ENCODE measurements at places on chromosomes 12 and 14.
A peak's percentile ranks its signal among the peaks of the same experiment; 100 is the strongest.

DNA sequence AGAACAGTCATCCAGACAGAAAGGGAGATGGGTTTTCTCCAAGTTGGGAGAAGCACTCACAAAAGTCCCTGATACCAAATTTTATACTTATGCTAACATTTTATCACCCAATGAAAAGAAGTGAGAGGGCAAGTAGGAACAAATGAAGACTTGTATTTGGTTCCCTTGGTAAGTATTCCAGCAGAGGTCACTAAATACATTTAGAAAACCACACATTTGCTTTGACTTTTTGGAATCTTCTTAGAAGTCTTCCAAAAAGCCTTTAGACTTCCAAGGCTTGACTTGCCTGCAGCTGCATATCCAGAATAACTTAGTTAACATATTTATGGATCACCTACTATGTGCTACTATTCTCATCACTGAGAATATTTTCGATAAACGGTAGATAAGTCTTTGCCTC is 3.1 kb upstream of the GYS2 start:
- no peak for DNase-seq

DNA sequence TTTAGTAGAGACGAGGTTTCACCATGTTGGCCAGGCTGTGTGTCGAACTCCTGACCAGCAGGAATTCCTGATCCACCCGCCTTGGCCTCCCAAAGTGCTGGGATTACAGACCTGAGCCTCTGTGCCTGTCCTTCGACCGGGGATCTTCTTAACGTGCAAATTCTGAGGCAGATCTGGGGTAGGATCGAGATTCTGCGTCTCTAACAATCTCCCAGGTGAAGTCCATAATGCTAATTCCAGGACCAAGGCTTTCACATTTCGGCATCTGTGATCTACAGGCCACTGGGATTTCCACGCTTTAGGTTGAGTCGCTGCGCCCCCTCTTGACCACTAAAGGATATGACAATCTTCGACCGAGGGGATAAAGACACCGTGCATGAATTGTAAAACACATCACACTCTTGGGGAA is 24.8 kb downstream of the FOS start:
- peak; percentile 74 for DNase-seq

DNA sequence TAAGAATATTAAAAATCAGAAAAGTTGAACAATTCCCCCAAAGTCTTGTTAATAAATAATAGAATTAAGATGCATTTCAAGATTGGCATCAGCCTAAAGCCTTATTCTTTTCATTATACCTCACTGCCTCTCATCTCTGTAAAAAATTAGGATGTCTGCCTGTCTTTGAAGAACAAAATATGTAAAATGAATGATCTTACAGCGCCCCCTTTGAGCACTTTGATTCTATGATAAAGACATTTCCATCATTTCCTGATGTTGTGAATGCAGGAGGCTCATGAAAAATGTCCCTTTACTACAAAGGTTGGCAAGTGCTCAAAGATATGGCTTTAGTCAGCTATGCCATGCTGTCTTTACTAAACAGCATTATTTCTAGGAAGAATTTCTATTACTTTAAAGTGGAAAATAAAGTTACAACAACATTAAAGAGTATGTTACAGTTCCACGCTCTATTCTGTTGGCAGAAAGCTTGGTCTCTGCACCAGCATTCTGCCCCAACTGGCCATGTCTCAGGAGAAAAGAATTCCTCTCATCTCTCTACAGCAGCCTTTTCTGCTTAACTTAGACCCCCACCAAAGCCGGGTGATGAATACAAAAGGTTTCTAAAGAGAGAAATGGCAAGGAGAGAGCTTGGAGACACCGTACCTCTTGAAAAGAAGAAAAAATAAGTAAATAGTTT is 95.1 kb downstream of the LLPH start:
- DNase-seq = no peak

DNA sequence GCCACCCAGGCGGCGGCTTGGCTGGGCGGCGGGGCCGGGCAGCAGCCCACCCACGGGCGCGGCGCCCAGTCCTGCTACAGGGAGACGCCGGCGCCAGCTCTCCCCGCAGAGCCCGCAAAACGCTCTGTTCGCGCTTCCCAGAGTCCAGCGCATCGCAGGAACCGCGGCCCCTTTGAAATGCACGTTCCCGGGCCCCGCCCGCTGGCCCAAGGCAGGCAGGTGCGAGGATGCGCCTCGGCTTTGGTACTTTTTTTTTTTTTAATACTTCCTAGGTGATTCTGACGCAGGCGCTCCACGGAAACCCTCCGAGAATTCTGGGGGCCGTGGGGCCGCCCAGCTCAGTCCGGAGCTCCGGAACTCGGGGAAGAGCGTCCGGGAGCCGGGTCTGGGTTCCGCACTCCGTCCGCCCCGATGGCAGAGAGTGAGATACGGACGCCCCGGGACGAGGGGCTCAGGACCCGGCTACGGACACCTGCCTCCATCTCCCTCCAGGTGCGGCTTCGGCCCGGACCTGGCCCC is 483 bp downstream of the POC1B start:
- DNase-seq = peak; percentile 53

GRCh38 chr12:78959556-78959955 is 95.0 kb downstream of the SYT1 start:
- no peak for DNase-seq

All from CD4-positive, alpha-beta T cell treated with Interleukin-4 for 1 hour (primary cell).